Activated T-cell treated with anti-CD3 and anti-CD28 coated beads for 48 hours (primary cell): ENCODE measurements at places on chromosomes 2 and 18.

- peak; percentile 43 for DNase-seq
These were observed 7.1 kb downstream of the MREG start for GRCh38 chr2:216006164-216006663.

GRCh38 chr2:206231669-206232286 lies 42.7 kb upstream of the ZDBF2 start:
- no peak for DNase-seq

GRCh38 chr2:219441451-219442255 lies 7.0 kb downstream of the SPEG start:
- DNase-seq: peak; percentile 22

- no peak for DNase-seq
These were observed 76.9 kb downstream of the MSH2 start for GRCh38 chr2:47479863-47480262.

GRCh38 chr18:54157646-54158385 lies 66.7 kb downstream of the MBD2 start:
- DNase-seq: no peak

DNA sequence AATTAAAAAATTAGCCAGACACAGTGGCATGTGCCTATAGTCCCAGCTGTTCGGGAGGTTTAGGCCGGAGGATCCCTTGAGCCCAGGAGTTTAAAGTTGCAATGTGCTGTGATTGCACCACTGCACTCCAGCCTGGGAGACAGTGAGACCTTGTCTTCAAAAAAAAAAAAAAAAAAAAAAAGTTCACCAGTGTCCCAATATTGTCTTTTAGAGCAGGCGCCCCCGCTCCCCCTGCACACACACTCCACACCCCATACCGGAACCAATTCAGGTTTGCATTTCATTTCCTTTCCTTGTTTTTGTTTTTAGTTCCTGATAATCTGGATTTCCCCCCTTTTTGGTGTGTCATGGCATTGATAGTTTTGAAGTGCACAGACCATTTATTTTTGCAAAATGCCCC lies 10.4 kb downstream of the TMEM87B start:
- DNase-seq: no peak

- no peak for DNase-seq
These were observed 193.0 kb upstream of the NETO1 start for GRCh38 chr18:73060666-73061288.

DNA sequence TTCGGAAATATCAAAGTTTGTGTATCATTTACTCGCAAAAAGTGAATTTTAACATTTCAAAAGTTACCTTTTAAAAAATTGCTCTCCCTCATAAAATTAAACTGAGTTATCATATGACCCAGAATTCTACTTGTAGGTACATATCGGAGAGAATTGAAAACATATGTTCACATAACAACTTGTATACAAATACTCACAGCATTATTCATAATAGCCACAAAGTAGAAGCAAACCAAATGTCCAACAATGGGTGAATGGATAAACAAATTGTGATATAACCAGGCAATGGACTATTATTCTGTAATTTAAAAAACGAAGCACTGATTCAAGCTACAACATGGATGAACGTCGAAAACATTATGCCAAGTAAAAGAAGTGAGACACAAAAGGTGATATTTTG lies 412.0 kb upstream of the TCF4 start:
- no peak for DNase-seq

GRCh38 chr18:12571630-12572029 lies 86.3 kb downstream of the SPIRE1 start:
- DNase-seq: no peak

GRCh38 chr18:22789600-22789999 lies 143.5 kb upstream of the RBBP8 start:
- no peak for DNase-seq

DNA sequence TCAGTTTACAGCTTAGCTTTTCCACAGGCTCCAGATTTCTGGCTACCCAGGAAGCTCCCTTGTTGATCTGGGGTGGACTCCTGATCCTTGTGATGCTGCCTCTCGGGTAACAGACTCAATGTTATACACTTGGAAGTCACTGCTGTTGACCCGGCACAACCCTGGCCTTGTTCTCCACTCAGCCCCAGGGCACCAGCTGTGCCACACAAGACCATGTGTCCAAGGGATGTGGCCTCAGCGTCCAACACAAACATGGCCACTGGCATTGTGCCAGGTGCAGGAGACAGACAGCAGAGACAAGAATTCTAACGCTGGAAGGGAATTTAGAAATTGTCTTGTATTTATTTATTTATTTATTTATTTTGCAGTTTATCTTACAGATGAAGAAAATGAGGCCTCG lies 39.0 kb upstream of the PPP4R1 start:
- no peak for DNase-seq

DNA sequence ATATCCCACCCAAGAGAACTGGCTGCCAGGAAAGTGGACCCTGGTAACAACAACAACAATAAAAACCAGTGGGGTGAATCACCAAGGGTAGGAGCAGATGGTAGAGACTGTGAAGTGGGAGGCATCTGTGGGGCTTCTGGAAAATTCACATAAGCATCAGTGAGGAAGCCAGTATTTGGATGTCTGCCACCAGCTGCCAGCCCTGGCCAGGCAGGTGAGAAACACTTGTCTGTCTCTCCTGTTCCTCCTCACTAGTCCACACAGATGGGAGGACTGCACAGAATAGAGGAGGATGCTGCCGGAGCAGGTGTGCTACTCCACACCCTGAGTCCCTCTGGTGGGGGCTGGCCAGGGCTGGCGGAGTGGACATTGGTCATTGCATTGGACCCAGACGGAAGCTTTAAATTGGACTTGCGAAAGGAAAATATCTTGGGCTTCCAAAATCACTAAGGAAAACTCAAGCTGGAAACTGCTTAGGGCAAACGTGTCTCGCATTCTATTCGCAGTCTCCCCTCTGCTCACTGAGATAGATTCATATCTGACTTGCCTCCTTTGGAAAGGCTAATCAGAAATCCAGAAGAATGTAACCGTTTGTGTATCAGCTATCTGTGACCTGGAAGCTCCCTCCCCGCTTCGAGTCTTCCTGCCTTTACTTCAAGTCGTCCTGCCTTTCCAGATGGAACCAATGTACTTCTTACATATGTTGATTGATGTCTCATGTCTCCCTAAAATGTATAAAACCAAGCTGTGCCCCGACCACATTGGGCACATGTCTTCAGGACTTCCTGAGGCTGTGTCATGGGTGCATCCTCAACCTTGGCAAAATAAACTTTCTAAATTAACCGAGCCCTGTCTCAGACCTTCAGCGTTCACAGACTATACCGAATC lies 69.1 kb downstream of the NAB1 start:
- DNase-seq: no peak

GRCh38 chr2:111058264-111058663 lies 62.5 kb upstream of the BCL2L11 start:
- no peak for DNase-seq

GRCh38 chr2:215835657-215836056 lies 177.7 kb downstream of the MREG start:
- DNase-seq: no peak
